ENCODE measurements at places on chromosomes 6 and 20.

DNA sequence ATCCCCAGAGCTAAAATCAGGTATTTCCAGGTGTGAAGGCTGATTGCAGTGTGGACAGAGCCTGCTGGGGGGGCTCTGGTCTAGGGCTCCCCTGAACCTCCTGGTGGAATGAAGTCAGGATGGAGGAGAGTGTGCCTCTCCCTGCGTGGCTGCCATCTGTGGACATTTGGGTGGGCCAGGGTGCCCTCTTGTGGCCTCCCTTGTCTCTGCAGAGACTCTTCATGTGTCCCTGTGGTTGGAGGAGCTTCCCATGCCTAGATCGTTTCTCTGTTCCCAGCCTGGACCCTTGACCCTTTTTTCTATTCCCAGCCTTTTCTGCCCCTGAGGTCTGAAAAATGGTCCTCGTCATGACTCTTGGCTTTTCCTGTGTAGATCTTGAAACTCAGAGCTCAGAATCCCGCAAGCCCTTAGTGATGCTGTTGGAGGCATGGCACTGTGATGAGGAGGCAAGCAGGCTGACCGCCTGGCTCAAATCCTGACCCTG lies 9.9 kb upstream of the PSMF1 start:
- DNase-seq: no peak

GRCh38 chr20:47326658-47327268 lies 29.7 kb downstream of the ZMYND8 start:
- DNase-seq: no peak

DNA sequence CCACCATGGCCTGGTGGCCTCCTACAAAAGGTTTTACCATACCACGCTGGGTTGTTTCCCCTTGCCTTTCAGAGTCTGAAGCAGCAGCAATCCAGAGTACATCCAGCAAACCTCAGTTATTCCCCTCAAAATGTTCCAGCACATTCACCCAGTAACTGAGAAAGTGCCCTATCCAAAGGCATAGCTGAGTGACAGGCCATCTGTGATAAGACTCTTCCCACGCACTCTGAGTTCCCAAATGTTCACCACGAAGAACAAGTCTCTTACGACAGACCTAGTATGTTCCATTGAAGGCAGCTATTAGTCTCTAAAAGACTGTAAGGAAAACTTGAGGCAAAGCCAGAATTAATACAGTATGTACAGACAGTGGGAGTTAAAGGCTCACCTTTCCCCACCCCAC lies 31.6 kb upstream of the C20orf144 start:
- DNase-seq: no peak

DNA sequence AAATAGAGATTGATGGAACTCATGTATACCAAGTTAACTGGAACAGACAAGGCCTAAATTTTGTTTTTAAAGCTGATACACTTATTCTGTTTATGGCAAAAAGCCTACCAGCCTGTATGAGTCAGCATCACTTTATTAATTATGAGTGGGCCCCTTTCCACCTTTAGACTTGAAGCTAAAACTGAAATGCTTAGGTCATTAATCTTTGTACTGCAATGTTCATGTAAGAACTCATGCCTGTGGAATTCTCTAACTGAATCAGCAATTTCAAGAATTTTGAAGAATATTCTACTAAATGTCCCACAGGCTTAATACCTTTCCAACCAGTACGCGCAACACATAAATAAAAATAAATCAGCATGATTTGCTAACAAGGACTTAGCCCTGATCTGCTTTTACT lies 140.2 kb upstream of the PHACTR1 start:
- no peak for DNase-seq

- no peak for DNase-seq
Observed at GRCh38 chr6:43247114-43247999, 4.1 kb downstream of the TTBK1 start.

- no peak for DNase-seq
Observed at GRCh38 chr6:82113231-82113630, 134.3 kb downstream of the IBTK start.

DNA sequence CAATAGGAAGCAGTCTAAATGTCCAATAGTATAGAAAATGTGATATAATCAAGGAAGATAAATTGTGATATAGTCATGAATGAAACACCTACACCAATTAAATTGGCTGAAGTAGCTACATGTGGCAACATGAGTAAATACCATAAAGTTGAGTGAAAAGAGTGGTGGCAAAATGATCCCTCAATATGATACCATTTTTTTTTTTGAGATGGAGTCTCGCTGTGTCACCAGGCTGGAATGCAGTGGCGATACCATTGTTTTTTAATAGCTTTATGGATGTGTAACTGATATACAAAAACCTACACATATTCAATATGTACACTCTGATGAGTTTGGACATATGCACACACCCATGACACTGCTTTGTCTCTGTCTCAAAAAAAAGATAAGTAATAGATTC lies 20.9 kb upstream of the ILRUN start:
- DNase-seq: no peak

DNA sequence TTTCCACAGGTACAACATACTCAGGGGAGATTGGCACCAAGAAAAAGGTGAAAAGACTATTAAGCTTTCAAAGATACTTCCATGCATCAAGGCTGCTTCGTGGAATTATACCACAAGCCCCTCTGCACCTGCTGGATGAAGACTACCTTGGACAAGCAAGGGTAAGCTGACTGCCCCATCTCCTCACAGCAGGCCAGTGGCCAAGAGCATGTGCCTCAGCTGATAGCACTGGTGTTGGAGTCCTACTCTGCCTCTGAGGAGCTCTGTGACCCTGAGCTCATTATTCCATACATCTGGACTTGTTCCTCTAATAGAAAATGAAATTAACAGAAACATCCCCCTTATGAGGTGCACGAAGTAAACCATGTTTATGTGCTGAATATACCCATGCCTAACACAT lies 102.8 kb downstream of the MTFR2 start:
- no peak for DNase-seq

DNA sequence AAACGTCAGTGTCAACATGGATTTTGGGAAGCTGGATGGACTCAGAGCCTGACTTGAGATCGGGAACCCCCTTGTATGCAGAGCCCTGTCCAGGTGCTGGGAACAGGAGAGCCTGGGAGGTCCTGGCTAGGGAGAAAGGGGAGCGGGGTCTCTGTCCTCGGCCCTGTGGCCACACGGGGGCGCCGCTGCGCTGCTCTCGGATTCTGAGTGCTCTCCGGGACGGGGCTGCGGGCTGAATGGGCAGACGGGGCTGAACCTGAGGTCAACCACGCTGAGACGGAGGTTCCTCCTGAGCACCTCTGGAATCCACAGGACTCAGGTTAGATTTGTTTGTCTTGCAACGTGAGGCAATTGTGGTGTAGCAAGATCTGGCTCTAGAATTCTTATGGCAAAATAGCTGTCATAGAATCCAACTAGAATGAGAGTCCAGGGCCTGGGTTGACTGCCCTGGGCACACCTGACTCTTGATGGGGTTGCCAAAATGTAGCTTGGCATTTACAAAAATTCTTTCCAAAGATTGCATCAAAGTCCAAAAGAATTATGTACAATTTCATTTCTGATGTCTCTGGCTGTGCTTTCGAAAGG lies 20.6 kb upstream of the HLA-F start:
- DNase-seq: no peak

- no peak for DNase-seq
Observed at GRCh38 chr6:105952326-105952725, 133.8 kb upstream of the PRDM1 start.
